ENCODE measurements at places on chromosomes 2 and 18.

GRCh38 chr2:218393750-218394290 is 5.8 kb upstream of the CTDSP1 start:
- DNase-seq: no peak

DNA sequence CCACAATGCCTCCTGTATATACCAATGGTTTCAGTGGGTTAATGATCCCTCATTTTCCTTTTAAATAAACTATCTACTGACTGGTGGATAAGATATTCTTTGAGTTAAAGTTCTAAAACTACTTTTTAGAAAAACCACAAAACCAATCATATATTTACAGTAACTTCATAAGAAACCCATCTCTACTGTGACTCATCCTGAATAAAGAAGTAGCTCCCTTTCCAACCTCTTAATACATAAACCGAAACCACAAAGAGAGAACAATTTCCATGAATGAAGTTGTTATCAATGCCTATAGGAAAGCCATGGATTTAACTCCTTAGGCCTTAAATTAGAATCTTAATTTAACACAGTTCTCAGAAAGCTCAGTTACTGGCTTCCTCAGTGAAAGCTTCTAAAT is 227.0 kb upstream of the SMAD7 start:
- no peak for DNase-seq

DNA sequence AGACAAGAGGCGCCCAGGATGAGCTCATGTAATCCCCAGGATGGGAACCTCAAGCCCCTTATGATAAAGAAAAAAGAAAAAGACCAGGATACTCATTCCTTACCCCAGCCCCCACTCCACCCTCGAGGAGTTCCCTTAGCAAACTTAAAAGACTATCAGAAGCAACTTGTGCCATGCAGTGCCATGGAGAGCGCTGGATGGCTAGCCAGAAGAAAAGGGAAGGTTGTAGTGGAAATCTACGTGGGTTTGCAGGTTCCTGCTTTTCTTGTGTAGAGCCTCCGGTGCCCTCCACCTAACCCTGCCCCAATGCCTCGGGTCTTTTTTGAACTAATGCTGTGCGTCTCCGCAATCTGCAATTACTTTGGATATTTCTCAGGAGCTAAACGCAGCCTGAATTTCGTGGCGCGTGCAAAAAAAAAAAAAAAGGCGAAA is 16.2 kb upstream of the BCL11A start:
- no peak for DNase-seq

GRCh38 chr2:224925061-224925809 is 117.0 kb downstream of the DOCK10 start:
- DNase-seq: no peak

- DNase-seq: peak; percentile 76
Measured at GRCh38 chr2:206275312-206276055, 1.0 kb downstream of the ZDBF2 start.

- no peak for DNase-seq
Measured at GRCh38 chr2:188984065-188984491, 9.9 kb downstream of the COL3A1 start.

DNA sequence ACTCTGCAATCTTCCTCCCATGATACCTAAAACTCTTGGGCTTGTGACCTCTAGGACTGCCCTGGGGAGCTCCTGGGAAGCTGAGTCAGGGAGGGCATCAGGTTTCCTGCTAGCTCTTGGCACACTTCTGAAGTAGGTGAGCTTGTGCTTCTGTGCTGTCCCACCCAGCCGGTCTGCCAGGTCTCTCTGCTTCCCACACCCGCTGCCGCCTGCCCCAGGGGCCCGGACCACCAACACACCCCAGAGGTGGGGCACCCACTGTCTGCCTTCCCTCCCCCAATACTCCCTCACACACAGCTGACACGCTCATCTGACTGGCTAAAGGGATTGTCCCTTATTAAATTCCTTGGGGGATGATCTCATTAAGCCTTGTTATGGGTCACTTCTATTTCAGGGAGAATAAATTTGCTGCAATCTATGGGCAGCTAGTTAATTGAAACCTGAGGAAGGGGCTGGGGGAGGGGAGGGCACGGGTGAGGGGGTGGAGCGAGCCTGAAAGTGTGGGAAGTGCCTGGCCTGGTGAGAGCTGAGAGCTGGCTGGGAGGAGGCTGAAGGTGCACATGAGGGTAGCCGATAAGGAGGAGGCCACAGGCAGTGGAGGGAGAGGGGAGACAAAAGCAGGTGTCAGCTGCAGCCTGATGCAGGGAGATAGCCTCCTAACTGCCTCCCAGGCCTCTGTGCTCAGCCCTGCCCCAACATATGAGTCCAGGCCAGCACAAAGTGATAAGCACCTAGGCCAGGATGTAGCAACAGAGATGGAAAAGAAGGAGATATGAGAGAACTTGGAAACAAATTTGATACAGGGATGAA is 48.8 kb downstream of the HAUS1 start:
- no peak for DNase-seq

GRCh38 chr2:25400169-25400568 is 58.4 kb upstream of the DNMT3A start:
- DNase-seq: peak; percentile 72

DNA sequence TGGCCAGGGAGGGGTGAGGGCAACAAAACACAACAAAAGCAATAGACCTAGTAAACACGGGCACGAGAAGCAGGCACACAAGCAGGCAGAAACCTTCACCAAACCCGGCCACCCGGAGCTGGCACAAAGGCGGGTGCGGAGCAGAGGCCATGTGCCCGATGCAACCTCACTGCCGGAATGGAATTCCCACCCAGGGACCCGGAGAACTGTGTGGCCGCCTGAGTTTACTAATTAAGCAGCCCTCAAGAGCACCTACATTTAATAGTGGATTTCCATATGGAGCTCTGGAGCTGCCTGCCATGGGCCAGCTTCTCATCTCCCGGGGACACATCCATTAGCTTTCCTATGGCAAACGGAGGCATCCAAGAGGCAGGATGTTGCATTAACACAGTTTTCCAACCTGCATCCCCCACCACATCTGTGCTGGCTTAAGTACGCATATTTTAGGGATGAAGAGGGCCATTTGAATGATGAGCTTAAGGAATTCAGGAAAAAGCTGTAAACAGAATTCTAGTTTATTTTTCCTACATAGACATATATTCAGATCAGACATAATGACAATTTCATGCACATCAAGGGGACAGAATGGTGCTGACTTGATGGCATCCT is 104.5 kb upstream of the SMIM21 start:
- DNase-seq: no peak

GRCh38 chr2:127490283-127490682 is 36.0 kb downstream of the IWS1 start:
- DNase-seq: no peak

GRCh38 chr2:121999264-121999663 is 243.8 kb downstream of the TSN start:
- DNase-seq: no peak

DNA sequence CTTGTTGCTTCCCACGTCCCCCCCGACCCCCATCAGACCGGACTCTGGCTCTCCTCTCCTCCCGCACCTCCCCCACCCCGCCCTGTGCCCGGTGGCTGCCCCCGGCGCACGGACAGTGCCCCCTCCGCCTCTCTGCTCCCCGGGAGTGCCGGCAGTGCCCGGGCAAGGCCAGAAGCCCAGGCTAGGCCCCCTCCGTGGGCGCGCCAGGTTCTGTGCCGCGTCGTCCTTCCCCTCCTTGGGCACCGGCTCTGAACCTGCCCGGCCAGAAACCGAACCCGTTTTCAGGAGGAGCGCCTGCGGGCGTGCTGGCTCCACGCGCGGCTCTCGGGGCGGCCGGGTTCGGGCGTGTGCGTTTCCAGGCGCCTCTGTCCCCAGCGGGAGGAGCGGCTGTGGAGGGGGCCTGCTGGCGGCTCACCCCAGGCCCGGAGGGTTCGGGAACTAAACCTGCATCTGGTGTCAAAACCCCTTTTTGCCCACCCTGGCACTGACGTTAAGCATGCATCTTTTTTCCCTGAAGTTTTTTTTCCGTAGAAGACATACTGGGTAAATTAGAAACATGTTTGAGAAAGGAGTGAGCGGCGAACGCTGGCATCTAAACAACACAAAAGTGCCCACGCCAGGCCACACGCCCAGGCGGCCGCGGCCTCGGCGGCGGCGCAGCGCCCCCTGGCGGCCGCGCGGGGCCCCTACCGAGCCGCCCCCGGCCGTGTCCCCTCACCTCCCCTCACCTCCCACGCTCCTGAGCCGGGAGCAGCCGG is 123.9 kb upstream of the SLC1A4 start:
- DNase-seq: peak; percentile 59

GRCh38 chr2:231413921-231414476 is 18.5 kb downstream of the B3GNT7 start:
- DNase-seq: no peak

GRCh38 chr2:12688091-12688490 is 28.6 kb upstream of the TRIB2 start:
- no peak for DNase-seq

All from NCI-H2171 (cell line).